Mesothelial cell of epicardium (in vitro differentiated cells): ENCODE measurements at places on chromosomes 12 and 14.
A peak's percentile ranks its signal among the peaks of the same experiment; 100 is the strongest.

DNA sequence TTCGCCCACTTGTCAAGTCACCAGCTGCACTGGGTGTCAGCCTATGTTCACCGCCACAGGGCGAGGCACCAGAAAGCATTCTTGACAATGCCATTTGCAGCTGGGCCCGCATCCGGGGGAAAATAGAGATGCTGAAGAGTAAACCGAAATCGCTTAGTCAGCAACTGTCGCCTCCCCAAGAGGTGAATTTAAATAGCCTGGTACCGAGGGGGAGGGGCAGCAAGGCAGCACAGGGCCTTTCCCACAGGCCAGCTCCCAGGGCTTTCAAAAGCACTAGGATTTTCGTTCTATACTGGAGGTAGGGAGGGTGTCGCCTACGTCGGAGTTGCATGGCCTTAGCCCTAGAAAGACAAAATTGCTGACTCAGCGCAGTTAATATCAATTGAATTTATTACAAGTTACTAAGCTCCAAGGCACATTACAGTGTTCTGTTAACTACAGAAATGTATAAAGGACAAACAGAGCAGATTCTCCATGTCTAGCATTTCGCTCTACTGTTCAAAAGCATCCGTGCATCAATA, 4.3 kb downstream of the IRF2BPL start:
- H3K27me3 ChIP-seq = no peaks in the 10 kb centered on the region
- peaks cover 38% of the 10 kb centered on the region for H3K4me1 ChIP-seq
- H3K4me3 ChIP-seq = peak overlapping the region; percentile 88
- no peak for DNase-seq

DNA sequence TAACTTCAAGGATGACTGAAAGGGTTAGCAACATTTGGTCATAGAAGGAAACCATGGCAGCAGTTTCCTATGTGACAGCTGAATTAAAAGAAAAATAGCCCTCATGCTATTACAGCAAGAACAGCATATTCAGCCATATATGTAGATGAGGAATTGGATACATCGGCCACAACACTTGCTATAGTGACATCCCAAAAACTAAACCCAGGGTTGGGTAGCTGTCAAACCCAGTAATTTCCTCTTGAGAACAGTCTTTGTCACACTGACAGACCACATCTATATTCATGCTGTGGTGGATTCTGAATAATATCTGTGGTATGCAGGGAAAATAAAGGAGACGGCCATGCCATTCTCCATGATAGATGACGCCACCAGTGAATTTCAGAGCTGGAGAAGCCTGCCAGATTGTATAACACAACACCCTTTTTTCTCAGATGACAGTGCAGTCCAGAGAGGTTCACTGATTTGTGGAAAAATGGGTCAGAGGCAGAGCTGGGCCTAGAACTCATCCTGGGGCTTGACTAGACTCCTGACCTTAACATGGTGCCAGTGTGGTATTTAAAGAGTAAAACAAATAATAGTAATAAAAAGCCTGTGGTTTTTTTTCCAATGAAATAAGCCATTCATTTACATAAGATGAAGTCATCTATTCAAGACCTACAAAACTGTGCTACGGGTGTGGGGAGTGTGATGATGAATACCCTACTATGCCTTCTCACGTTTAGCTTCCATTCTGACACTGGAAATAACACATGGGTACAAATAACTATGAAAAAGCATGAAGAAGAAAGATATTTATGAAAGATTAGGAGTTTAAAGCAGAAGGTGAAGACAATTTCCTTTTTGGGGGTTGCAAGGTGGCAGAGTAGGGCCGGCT, 32.3 kb downstream of the EFCAB11 start:
- H3K4me1 ChIP-seq = peaks cover 15% of the 10 kb centered on the region
- no peaks in the 10 kb centered on the region for H3K36me3 ChIP-seq
- H3K4me3 ChIP-seq = no peak overlapping the region
- H3K27me3 ChIP-seq = no peaks in the 10 kb centered on the region
- H3K27ac ChIP-seq = no peak overlapping the region

DNA sequence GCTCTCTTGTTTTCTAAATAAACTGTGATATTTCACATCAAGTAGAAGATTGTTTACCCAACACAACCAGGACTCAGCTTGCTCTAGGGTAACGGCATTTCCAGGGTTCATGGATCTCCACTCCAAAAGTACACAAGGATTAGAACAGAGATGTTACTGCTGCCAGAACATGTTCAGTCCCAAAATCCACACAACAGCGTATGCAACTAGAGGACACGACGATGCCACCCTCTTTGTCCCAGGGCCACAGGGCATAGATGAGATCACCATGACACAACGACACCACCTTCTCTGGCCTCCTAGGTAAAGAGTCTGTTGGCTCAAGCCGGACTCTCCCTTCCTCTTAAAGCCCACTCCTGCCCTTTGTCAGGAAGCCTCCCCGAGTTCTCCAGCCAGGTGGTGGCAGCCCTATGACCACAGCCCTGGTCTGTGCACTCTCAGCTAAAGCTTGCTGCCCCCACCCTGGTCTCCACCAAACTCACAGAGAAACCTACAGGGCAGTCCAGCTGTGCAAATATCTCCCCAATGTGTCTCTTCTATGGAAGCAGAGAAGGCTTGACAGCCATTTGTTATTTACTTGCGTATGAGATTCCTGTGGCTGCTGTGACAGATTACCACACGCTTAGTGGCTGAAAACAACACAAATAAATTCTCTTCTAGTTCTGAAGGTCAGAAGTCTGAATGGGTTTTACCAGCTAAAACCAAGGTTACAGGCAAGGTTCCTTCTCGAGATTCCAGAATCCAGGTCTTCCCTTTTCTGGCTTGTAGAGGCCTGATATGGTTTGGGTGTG, 10.3 kb downstream of the CLMN start:
- no peak overlapping the region for H3K4me3 ChIP-seq
- peaks cover 63% of the 10 kb centered on the region for H3K4me1 ChIP-seq
- no peak for DNase-seq
- H3K27ac ChIP-seq = peak overlapping the region; percentile 37

DNA sequence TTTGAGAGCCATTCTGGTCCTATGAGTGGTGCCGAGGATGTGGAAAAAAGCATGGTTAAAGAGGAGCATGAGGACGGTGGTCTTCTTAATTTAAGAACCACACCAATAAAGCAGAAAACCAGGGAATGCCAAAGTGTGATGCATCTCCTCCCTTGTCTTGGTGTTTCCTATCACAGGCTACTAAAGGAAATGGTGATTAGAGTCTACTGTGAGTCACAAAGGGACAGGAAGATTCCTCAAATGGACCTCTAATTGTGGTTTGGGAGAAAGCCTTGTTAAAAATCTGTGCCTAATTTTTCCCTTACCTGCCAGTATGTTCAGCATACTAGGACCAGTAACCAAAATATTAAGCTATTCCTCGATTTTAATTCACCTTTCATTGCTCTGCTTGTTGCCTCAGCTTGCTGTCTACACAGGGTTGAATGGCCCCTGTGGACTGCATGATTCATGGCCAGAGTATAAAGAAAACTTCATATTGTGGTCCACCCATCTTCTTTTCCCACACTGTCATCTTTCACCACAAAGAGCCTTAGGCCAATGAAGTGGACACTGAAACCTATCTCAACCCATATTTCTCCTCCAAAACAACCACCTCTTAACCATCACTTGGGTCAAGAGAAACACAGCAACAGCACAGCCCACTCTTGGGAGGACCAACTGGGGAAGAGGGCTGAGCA, 38.8 kb downstream of the DIO2 start:
- no peak overlapping the region for H3K4me3 ChIP-seq
- no peak for DNase-seq
- no peaks in the 10 kb centered on the region for H3K27me3 ChIP-seq
- no peaks in the 10 kb centered on the region for H3K4me1 ChIP-seq

DNA sequence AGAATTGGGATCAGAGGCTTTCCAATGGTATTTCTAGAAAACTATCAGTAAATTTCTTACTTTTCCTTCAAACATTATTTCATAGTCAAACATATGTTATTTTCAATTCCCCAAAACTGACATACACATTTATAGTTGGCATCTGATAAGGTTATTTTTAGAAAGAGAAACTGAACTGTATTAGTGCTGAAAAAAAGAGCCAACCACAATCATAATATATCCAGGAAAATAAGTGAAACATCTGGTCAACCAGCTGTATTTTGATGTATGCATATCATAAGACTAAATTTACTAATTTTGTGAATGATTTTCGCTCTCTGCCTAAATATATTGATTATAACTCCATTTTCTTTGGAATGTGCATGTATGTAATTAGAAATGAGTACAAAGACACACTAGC, 554.2 kb downstream of the FLRT2 start:
- DNase-seq = no peak
- H3K4me1 ChIP-seq = peaks cover 17% of the 10 kb centered on the region
- no peak overlapping the region for H3K4me3 ChIP-seq
- H3K36me3 ChIP-seq = no peaks in the 10 kb centered on the region
- no peak overlapping the region for H3K27ac ChIP-seq

GRCh38 chr12:101992091-101992490, 69.7 kb downstream of the WASHC3 start:
- H3K27ac ChIP-seq = no peak overlapping the region
- no peaks in the 10 kb centered on the region for H3K36me3 ChIP-seq
- H3K27me3 ChIP-seq = peaks cover 13% of the 10 kb centered on the region
- H3K4me3 ChIP-seq = no peak overlapping the region
- no peak for DNase-seq

DNA sequence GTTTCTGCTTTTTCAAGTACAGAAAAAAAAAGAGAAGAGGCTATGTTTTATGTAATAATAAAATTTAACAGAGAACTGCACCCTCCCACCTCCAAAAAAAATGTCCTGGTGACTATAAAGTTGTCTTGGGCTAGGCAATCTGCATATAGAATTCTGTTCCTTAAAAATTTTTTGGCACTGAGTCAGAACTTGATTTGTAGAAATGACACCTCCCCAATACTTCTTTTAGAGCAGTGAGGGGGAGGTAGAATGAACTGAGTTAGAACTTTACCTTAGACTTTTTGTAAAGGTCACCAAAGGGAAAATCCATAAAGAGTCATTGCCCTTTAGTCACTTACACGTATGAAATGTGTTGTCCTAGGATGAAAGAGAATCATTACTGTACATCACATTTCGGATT, 80.0 kb downstream of the BTG1 start:
- H3K27me3 ChIP-seq = no peaks in the 10 kb centered on the region
- no peak overlapping the region for H3K27ac ChIP-seq
- H3K4me3 ChIP-seq = no peak overlapping the region
- DNase-seq = no peak
- peaks cover 42% of the 10 kb centered on the region for H3K4me1 ChIP-seq

- no peak overlapping the region for H3K4me3 ChIP-seq
- H3K27me3 ChIP-seq = no peaks in the 10 kb centered on the region
- DNase-seq = no peak
- no peaks in the 10 kb centered on the region for H3K4me1 ChIP-seq
- no peak overlapping the region for H3K27ac ChIP-seq
Measured at GRCh38 chr14:99938376-99938775, 126.8 kb upstream of the EVL start.

- DNase-seq = no peak
- H3K27me3 ChIP-seq = peaks cover 46% of the 10 kb centered on the region
- no peaks in the 10 kb centered on the region for H3K36me3 ChIP-seq
- H3K4me3 ChIP-seq = no peak overlapping the region
Measured at GRCh38 chr14:104344818-104345620, 206.6 kb downstream of the KIF26A start.

DNA sequence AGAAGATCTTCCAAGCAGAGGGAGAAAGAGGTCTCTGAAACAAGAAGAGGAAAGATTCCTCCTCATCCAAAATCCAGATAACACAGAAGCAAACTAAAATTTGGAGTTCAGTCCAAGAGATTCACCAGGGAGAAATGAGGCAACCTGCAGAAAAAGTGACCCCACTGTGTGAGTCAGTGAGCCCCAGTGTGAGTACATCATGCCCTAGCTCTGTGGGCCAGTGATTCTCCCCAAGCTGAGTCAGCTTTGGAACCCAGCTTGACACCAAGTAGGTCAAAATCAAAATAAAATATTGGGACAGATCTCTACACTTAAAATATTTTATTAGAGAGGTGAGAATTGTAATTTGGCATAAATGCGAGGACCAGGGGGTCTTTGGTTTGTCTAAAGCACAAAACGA, 17.2 kb downstream of the CLEC2B start:
- H3K27me3 ChIP-seq = no peaks in the 10 kb centered on the region
- no peak for DNase-seq
- H3K36me3 ChIP-seq = no peaks in the 10 kb centered on the region
- no peak overlapping the region for H3K4me3 ChIP-seq

- H3K36me3 ChIP-seq = peaks cover 33% of the 10 kb centered on the region
- H3K27me3 ChIP-seq = no peaks in the 10 kb centered on the region
- H3K27ac ChIP-seq = no peak overlapping the region
- H3K4me1 ChIP-seq = no peaks in the 10 kb centered on the region
- DNase-seq = no peak
Measured at GRCh38 chr14:73903028-73903427, 16.4 kb downstream of the ZNF410 start.

- no peak for DNase-seq
- H3K36me3 ChIP-seq = no peaks in the 10 kb centered on the region
- no peaks in the 10 kb centered on the region for H3K27me3 ChIP-seq
- peaks cover 2% of the 10 kb centered on the region for H3K4me1 ChIP-seq
- H3K4me3 ChIP-seq = no peak overlapping the region
Measured at GRCh38 chr12:102551186-102551585, 70.8 kb upstream of the IGF1 start.

GRCh38 chr12:132719141-132719953, 8.7 kb downstream of the PGAM5 start:
- DNase-seq = no peak
- H3K4me3 ChIP-seq = no peak overlapping the region
- H3K27ac ChIP-seq = peak overlapping the region; percentile 50
- H3K27me3 ChIP-seq = no peaks in the 10 kb centered on the region

- H3K4me3 ChIP-seq = peak overlapping the region; percentile 40
- H3K27me3 ChIP-seq = no peaks in the 10 kb centered on the region
- DNase-seq = no peak
- peaks cover 11% of the 10 kb centered on the region for H3K36me3 ChIP-seq
Measured at GRCh38 chr14:51242545-51243490, 2.8 kb downstream of the TMX1 start.

DNA sequence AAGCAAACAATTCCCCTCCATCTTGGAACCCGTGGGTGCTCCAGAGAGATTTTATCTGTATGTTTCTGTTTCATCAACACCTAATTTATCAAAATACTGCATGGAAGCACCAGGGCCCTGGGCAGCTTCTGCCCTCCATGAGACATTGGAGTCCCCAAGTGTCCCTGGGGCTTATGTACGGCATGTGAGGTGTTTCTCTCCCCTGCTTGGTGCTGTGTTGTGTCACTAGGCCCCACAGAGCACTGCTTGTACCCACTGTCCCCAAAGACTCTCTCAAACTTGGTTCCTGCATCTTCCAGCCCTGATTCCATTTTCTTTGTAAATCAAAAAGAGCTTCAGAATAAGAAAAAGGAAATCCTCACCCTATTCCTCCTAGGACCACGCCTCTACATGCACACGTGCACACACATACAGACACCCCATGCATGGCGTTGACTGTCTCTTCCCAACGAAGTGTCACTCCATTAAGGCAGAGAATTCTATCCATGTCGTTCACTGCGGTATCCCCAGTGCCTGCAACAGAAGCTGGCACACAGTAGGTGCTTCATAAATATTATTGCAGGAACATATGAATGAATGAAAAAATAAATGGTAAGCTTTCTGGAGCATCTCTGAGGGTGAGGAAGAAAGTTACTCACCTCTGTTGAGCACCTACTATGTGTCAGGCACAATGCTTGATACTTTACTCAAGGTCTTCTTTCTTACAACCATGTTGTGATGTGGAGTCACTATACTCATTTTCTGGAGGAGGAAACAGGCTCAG, 191.6 kb downstream of the DICER1 start:
- peaks cover 2% of the 10 kb centered on the region for H3K27me3 ChIP-seq
- peak; percentile 11 for DNase-seq
- H3K4me3 ChIP-seq = no peak overlapping the region
- no peaks in the 10 kb centered on the region for H3K36me3 ChIP-seq
- peaks cover 9% of the 10 kb centered on the region for H3K4me1 ChIP-seq
